ENCODE measurements at places on chromosomes 5 and 9.

GRCh38 chr5:14560091-14560595, 21.4 kb upstream of the OTULINL start:
- no peak for ATAC-seq

DNA sequence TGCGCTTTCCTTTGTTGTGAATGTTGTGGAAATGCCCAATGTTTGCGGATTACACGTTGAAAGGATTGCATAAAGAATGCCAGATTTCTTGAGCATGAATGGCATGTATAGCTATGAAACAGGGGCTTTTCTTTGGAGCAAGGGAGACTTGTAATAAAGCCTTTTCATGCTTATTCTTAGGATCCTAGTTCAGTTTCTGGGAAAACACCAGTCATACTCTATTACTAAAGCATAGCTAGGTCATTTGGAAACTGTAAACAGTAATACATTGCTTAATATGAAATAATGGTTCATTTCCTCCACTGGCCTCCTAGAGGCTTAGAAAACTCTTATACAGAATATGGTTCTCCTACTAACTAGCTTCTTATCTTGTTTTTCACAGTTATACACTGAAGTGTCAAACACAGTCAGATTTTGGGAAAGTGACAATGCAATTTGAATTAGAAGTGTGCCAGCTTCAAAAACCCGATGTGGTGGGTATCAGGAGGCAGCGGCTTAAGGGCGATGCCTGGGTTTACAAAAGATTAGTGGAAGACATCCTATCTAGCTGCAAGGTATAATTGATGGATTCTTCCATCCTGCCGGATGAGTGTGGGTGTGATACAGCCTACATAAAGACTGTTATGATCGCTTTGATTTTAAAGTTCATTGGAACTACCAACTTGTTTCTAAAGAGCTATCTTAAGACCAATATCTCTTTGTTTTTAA, 104.2 kb downstream of the MELK start:
- ATAC-seq: no peak

- ATAC-seq: no peak
These were observed 7.0 kb upstream of the GOLGA1 start for GRCh38 chr9:124947727-124948391.

GRCh38 chr9:92711146-92711545, 41.2 kb upstream of the IPPK start:
- ATAC-seq: no peak

GRCh38 chr9:37692622-37693221, 42.0 kb downstream of the FRMPD1 start:
- no peak for ATAC-seq

DNA sequence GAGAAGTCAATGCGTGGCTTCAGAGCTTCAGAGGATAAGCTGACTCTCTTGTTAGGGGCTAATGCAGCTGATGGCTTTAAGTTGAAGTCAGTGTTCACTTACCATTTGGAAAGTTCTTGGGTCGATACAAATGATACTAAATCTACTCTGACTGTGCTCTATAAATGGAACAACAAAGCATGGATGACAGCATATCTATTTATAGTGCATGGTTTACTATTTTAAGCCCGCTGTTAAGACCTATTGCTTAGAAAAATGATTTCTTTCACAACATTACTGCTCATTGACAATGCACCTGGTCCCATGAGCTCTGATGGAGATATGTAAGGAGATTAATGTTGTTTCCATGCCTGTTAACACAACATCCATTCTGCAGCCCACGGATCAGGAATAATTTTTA, 435.7 kb downstream of the MAT2B start:
- no peak for ATAC-seq

DNA sequence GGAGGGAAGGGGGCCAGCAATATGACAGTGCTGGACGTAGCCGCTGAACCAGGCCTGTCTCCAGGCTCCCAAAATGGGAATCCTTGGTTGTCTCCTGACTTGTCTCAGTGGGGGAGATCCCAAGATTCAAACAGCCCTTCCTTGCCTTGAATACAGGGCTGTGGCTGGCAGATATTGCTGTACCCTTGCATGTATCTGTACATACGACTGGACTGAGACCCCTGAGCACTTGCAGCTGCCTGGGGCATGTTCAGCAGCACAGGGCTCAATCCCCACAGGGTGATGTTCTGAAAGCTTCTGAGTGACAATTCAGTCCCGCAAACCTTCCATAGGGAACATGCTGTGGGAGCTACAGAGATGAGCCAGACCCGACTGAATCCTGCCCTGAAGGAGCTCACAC, 13.3 kb downstream of the OR13J1 start:
- no peak for ATAC-seq

GRCh38 chr9:82467436-82467835, 478.9 kb downstream of the SPATA31D1 start:
- peak; percentile 87 for ATAC-seq

- ATAC-seq: peak; percentile 20
These were observed 6.5 kb upstream of the TBC1D9B start for GRCh38 chr5:179914032-179914755.

- peak; percentile 75 for ATAC-seq
These were observed at the start of gene NR2F1 for GRCh38 chr5:93582677-93583438. Gene NR2F1, plus strand, starts transcription at chr5:93583222. Its CDS starts 1,802 bp downstream, at chr5:93585024.

- no peak for ATAC-seq
These were observed 384.3 kb upstream of the RFX3 start for GRCh38 chr9:3909966-3910650.

DNA sequence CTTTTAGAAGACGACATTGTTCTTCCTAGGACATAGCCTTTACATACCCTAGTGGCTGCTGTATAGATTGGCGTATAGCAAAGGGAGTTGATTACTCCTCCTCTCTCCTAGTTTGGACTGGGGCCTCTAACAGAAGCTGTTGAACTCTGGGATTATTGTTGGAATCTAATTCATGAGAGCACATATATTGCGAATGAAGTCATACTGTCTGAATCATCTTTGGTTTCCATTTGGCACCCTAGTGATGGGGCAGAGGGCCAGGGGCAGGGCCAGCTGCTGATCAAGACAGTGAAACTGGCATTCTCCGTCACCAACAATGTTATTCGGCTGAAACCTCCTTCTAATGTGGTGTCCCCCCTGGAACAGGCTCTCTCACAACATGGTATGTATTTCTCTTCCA, 40.3 kb downstream of the NUP188 start:
- ATAC-seq: peak; percentile 46

DNA sequence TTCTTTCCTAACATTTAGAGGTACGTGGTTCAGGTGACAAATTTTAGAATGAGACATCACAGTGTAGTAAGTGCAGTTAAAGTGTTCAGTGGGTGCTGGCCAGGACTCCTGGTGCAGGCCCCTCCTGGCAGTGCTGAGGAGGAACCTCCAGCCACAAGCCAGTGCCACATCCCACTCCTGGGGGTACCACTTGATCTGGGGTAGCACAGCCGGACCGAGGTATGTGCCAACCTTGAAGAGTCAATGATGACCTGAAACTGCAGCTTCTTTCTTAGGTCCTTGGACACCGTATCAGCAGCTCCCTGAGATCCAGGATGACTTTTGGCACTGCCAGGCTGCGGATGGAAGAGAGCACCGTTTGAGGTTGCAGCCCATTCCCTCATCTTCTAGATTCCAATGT, 310.4 kb upstream of the IRX4 start:
- no peak for ATAC-seq

- no peak for ATAC-seq
These were observed 11.6 kb upstream of the DBN1 start for GRCh38 chr5:177484902-177485549.

GRCh38 chr9:15975101-15975778, 422.4 kb downstream of the CCDC171 start:
- ATAC-seq: no peak

DNA sequence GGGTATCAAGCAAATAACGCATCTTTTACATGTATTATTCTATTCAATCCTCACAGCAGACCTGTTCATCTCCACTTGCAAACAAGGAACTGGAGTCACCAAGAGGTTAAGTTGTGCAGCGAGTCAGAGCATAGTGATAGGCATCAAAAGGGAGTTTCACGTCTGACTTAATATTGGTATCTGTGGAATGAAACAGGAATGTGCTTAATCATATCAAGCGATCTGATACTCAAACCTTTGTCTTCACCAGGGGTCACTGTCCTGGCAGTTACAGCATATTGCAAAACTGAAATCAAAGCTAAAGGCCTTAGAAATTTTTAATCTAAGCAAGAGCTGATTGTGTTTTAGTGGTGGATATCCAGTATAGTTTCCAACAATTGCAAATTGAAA, 271.6 kb downstream of the PLK2 start:
- peak; percentile 84 for ATAC-seq

DNA sequence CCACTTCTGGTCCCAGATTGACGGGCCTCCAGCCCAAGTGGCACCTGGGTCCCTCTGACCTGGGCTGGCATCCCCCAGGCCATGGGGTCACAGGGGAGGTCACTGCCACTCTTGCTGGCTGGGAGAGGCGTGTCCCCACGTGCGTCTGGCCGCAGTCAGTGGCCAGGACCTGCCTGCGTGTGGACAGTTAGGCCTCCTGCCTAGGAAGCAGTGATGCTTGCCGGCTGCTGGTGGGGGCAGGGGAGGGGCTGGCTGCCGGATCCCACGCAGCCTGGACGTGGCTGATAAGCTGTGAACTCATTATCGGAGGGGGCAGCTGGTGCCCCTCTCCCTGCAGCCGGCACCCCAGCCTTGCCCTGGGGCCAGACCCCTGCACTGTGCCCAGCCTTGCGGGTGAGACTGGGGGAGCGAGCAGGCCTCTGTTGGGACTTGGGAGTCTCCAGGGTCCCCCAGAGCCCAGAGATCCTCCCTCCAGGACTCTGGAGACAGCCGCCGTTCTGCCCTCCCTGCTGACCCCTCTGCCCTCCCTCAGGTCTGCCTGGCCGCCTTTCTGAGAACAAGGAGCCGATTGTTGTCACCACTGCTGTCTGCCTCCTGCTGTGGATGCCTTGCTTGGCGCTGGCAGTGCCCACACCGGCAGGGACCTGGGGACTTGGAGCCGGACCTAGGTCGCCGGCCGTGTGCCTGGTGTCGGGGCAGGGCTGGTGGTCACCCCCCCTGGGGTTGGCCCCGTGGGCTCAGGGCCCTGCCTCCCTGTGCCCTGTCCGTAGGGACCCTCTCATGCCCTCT, 12.3 kb downstream of the RXRA start:
- ATAC-seq: no peak

DNA sequence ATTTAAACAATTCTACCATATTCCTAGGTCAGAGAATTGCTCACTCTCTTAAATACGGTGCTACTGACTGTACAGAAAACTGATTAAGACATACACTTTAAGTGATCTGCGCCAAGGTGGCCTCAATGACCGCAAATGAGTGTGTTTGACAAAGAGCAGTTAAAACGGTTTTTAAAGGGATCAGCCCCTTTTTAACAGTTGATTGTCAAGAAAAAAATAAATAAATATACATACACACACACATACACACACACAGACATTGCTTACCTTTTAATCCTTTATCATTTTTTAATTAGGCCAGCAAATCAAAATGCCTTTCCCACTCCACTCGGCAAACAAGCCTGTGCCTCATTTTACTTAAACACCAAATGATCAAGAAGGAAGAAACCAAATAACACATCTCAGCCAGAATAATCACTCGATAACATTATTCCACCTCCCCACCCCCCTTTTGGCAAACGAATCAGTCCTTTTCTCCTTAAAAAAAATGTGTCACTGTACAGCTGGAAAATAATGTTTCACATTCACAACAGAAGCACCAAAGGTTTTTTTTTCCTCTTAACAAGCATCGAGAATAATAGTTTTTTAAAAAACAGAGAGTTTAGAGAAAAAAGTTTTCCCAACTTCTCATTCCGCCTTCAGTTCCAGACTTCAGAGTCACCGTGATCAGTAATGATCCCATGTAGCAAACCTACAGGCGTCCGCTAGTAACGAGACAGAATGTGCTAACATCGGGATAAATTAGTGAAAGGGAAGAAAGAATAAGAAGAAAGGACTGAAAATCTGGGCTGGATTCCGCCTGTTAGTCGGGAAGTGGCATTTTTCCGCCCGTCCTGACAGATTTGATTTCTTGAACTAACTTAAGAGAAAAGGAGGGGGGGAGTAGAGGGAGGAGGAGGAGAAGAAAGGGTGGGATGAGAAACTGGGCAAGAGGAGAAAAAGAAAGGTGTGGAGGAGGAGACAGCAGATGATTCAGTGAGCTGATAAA, at the start of gene ZNF608:
Gene ZNF608 (minus strand): TSS at position 712 of the 988 bp plus-strand sequence. CDS start 1,650 bp downstream, outside the sequence.
- no peak for ATAC-seq

- no peak for ATAC-seq
These were observed 41.0 kb downstream of the KIAA1191 start for GRCh38 chr5:176320577-176320976.

- ATAC-seq: no peak
These were observed 184.0 kb downstream of the CNTLN start for GRCh38 chr9:17318821-17319320.

GRCh38 chr5:72268260-72268659, 51.8 kb downstream of the MRPS27 start:
- ATAC-seq: no peak

- ATAC-seq: no peak
These were observed 5.1 kb downstream of the MGAT4B start for GRCh38 chr5:179801304-179802206.

GRCh38 chr5:1481959-1482331, 36.7 kb upstream of the SLC6A3 start:
- ATAC-seq: no peak

DNA sequence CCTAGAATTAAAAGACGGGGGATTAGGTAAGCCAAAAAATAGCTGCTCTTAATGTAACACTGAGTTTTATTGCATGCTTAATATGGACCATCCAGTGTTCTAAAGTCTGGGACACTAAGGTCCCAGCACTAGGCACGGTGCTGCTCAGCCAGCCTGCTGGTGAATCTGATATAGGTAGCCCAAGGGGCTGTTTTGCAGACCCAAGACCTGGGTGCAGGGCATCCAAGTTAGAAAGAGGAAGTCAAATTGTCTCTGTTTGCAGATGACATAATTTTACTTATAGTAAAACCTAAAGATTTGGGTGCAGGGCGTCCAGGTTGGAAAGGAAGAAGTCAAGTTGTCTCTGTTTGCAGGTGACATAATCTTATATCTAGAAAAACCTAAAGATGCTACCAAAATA, 17.8 kb downstream of the IFNA5 start:
- ATAC-seq: no peak

- ATAC-seq: no peak
These were observed 35.2 kb downstream of the DTWD2 start for GRCh38 chr5:118952992-118953651.

DNA sequence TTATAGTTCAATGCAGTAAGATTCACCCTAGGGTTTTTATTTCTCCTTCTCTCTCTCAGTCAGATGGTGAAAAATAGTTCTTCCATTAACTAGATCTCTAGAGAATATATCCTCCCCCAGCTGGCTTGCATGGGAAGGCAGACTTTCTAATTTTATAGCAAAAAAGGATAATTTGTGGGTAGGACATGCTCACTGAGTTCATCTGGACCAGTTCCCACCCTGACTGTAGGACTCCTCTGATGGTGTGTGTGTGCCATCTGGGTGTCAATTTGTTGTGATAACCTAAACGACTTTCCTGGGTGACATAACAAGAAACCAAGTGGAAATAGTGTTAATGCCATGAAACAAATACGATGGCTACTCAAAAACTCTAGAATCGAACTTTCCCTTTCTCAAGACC, 44.9 kb downstream of the APBA1 start:
- ATAC-seq: no peak

All from motor neuron (in vitro differentiated cells).